T-helper 1 cell (primary cell): ENCODE measurements at places on chromosomes 6 and 20.

DNA sequence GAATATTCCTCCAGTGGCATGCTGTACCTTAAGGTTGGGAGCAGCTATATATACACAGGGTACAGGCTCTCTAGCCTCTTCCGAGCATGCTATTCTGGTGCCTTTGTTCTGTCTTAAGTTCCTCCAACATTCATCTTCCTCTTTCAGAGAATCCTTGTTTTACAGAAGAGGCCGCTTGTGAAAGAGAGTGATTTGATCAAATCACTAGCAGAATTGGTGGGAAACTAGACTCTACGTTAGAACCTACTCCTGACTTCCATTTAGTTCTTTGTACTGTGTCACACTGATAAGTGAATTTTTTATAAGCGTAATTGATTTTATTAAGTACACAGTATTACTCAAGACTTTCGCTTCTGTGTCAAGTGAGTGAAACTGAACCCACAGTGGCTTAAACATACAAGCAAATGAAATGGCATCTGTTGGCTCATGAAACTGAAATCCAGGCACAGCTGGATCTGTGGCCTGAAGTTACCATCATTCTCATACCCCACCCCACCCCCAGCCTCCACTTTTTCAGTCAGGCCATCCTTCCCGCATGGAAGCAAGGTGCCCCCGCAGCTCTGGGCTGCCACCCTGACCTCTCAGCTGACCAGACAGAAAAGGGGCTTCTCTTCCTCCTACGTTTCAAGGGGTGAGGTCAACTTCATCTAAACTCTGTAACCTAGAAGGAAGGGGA is 102.3 kb downstream of the RPP40 start:
- no peak for DNase-seq

DNA sequence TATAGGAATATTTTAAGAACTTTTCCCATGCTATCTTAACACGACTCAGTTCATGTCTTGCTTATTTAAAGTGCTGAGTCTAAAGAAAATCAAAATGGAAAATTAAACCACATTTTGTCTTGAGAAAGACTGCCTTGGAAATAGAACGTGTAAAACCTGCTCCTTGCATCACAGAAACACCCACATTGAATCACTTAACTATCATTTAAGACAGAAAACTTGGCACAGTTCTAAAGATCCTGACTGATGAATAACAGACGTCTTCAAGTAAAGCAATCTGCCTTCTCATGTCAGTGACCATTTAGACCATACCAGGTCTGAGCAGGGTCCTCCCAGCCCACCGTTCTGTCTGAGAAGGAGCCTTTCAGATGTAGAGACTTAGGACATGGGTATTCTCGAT is 7.4 kb downstream of the PERP start:
- no peak for DNase-seq

GRCh38 chr6:5135788-5136376 is 50.7 kb downstream of the PPP1R3G start:
- DNase-seq = peak; percentile 36

DNA sequence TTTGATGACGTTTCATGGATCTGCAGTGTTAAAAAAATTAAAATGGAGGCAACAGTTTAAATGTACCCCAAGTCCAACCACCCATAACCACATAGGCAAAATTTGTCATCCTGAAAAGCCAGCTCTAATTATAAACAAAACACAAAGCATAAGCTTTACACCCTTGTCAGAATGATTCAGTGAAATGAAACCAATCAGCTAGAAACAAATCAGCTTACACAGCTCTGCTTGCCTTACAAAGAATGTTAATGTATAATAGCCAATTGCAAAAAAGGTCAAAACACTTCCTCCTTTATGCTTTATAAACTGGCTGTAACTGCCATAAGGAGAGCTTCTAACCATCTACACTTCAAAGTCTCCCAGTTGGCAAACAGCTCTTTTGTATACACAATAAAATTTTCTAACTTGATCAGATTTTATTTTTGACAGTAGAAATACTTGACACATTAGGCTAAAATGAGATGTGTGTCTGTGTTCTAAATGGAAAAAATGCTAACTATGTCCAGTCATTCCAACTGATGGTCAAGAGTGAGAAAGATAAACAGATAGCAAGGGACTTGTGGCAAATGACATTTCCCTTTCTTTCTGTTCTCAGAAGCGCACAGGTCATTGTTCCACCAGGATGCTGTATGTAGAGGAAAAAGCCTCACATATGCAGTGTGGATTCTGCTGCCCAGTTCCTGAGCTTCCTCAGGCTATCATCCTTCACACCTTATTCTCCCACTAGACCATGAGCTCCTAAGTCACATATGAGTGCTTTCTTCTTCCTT is 344.3 kb upstream of the ID4 start:
- no peak for DNase-seq

- DNase-seq = no peak
Observed at GRCh38 chr6:94751641-94752329, 825.5 kb upstream of the MANEA start.

- DNase-seq = no peak
Observed at GRCh38 chr6:2790588-2791449, 25.6 kb downstream of the WRNIP1 start.

- DNase-seq = no peak
Observed at GRCh38 chr20:62647521-62648317, 5.4 kb downstream of the SLCO4A1 start.

DNA sequence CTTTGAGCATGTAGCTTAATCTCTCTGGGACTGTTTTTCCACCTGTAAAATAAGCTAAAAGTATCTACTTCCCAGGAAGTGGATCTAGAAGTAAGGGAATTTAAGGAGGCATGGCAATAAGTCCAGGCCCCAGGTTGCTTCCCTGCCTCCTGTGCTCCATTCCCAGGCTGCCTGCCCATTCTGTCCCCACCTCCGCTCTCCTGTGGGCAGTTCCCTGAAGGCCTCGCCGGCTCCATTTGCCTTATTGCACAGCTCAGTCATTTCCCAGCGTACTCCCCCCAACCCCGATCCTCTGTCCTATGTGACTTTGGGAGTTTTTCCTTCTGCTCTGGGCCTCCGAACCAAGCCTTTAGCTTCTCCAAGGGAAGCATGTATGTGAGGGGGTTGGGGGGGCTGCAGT is 4.6 kb downstream of the SLC29A1 start:
- no peak for DNase-seq

GRCh38 chr6:136887953-136888352 is 34.1 kb upstream of the SLC35D3 start:
- DNase-seq = no peak

DNA sequence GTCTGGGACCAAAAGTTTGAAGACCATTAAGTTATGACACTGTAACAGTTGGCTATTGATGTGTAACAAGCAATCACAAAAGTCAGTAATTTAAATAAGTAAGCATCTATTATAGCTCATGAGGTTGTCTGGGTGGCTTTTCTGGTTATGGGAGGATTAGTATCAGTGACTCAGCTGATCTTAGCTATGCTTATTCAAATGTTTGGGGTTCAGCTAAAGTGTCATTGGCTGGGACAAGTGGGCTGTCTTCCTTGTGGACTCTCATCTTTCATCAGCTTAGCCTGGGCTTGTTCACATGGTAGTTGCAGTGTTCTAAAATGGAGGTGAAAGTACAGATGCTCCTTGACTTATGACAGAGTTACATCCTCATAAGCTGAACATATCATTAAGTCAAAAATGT is 74.6 kb upstream of the LAMP5 start:
- DNase-seq = no peak

GRCh38 chr6:56093776-56094175 is 153.6 kb downstream of the COL21A1 start:
- DNase-seq = no peak

- peak; percentile 36 for DNase-seq
Observed at GRCh38 chr6:159094444-159095252, 49.9 kb upstream of the TAGAP start.

DNA sequence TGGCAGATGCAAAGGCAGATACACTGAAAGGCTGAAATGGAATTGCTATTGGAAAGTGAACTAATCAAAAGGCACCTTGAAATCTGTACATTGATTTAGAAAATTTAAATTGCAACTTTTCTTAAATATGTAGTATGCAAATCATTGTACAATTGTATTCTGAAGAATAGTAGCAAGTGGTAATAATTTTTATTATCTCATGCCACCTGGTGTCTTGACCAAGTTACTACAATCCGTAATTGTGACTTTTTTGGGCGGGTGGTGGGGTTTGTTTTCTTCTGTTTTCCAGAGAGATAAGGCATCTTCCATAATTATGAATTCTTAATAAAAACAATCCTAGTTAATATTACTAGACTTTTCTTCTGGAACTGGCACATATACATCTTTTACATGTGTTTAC is 12.5 kb upstream of the BCKDHB start:
- DNase-seq = no peak

GRCh38 chr6:167761794-167762258 is 64.9 kb upstream of the AFDN start:
- DNase-seq = no peak

GRCh38 chr20:40604416-40604815 is 84.6 kb downstream of the MAFB start:
- no peak for DNase-seq

- DNase-seq = no peak
Observed at GRCh38 chr20:63709149-63709527, 1.3 kb downstream of the ZGPAT start.

DNA sequence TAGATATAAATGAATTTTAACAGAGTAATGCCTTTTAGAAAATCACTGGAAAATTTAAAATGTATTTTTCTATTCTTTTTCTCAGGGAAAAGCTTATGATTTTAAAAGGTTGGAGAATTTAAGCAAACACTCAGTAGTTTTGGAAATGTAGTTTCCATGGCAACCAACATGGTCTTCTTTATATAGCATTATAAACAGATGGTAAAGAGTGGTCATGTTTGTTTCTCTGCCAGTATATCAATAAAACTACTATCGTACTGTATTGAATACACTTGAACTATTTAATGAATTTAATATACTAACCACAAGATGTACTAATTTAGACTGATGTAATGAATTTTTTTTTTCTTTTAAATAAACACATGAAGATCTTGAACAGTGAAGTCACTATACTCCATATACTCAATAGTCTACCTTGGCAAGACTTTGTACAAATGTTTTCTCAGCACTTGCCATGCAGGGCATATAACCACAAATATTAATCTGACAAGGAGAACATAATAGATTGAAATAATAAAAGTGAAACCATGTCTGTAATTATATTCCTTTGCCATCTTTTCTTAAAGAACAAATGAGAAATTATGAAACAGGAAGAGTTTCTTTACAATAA is 105.5 kb downstream of the PDSS2 start:
- no peak for DNase-seq

DNA sequence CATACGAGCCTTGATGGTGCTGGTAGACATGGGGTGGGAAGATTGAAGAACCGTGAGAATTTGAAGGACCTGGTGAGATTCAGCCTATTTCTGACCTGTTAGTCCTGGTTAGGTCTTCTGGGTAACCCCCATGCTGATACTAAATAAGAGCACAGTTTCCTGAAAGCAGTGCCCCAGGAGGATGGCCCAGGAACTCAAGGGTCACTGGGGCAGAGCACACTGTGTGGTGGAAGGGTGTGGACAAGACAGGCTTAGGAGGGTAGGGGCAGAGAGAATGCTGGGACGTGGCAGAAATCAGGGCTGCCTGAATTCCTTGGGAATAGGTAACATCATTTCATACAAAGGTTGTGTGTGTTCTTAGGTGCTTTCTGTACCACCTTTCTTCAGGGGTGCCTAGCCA is 31.9 kb upstream of the ENPP1 start:
- DNase-seq = no peak

DNA sequence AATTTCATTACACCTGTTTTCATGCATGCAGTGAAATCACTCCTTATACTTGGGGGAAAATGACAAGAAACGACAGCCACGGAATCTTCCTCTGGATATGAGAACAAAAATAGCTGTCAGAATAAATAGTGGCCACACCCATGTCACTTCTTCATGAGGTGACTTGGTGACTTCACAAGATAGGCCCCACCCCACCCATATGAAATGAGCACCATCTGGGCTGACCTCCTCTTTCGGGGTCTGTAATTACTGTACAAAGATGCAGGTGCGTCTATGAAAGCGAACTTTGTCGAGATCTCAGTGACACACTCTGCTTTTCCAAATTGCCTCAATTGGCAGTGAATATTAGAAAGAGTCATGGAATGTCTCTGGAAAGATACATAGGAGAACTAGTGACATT is 184.2 kb upstream of the CCN2 start:
- DNase-seq = no peak

- no peak for DNase-seq
Observed at GRCh38 chr20:33832103-33832804, 21.1 kb downstream of the CHMP4B start.

- no peak for DNase-seq
Observed at GRCh38 chr20:36122931-36123288, 31.6 kb upstream of the EPB41L1 start.

- DNase-seq = no peak
Observed at GRCh38 chr20:4011226-4011975, 4.0 kb downstream of the RNF24 start.

GRCh38 chr6:7671581-7671980 is 54.3 kb upstream of the BMP6 start:
- DNase-seq = no peak

DNA sequence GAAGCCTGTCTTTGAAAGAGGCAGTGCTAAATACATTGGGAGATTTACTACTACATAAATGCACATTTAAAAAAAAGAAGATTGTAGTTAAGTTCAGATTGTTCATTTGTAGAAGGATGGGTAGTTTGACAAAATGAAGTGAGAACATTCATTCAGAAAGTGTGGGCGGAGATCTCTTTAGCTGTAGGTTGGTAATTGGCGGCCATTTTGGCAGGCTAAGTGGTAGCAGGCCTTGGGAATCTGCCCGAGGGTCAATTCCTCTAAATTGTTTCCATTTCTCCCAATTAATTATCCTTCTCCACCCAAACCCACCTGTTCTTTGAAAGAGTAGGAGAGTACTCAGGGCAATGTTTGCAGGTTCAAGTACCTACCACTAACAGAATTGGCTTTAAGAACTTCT is 17.9 kb downstream of the SOX4 start:
- DNase-seq = no peak

GRCh38 chr6:46407246-46407645 is 84.0 kb downstream of the RCAN2 start:
- no peak for DNase-seq

- no peak for DNase-seq
Observed at GRCh38 chr6:56677559-56677958, 34.9 kb upstream of the DST start.

DNA sequence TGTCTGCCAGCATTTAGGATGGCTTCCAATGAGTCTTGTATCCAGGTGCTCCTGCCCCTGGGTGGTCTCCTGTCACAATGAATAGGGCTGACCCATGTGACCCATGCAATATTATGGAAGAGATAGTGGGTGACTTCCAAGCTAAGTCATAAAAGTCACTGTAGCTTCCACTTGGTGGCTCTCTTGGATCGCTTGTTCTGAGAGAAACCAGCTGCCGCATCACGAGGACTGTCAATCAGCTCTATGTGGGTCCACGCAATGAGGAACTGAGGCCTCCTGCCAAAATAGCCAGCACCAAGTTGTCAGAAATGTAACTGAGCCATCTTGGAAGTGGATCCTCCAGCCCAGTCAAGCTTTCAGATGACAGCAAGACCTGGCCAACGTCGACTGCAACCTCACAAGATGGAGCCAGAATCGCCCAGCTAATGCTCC is 14.9 kb upstream of the MATN4 start:
- no peak for DNase-seq
